Dermis microvascular lymphatic vessel endothelial cell (primary cell): ENCODE measurements at places on chromosomes 1 and 21. TPM values are rescaled to one million over a fixed set of nuclear protein-coding genes. Genes with fewer than 3 reads are reported as not detected.
A peak's percentile ranks its signal among the peaks of the same experiment; 100 is the strongest.

- no peak for DNase-seq
These were observed 91.0 kb downstream of the SIPA1L2 start for GRCh38 chr1:232538943-232539302.

COL11A1 gene
- total RNA-seq: under 0.01 TPM in 1 of 2 replicates, not detected in the other

DNA sequence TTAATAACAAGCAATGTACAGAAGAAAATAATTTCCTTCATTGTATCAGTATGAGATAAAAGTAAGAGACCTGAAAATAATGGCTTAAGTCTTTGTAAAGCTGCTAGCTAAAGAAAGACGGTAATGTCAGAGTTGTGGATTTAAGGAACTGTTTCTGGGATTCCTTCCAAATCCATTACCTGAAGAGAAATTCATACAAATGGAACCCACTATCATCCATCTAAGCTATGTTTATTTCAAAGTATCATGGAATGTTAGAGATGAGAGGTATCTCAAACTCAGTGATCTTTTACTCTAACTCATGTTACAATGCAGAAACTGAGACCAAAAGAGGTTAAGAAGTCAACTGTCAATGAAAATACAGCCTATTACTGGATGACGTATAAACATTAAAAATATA lies 197.7 kb downstream of the DENND1B start:
- DNase-seq: no peak

DNA sequence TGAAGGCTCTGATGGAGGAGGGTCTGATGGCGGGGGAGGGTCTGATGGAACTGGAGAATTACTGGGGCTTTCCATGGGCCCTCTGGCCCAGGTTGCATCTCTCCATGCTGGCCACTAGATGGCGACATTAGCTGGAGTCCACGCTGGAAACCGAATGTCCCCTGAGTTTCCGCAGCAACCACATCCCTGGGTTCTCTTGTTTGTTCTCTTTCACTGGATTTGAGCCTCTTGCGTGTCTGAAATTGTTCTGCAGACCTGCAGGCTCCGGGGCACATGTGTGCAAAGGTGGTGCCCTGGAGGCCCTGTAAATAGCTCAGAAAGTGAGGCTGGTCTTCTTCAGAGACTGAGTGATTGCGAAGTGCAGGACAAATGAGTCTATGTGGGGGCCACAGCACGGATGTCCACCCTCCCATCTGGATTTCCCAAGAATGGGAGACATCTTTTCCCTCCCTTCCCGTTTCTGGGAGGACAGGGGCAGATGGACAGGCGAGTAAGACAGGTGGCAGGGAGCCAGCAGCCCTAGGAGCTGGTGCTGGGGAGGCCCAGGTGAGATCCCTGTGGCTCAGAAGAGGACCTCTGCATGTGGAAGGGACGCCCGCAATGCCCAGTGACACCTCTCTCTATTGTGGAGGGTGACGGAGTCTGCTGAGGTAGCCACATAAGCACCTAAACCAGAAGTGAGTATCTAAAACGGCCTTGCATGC lies 73.2 kb upstream of the ABCG1 start:
- peak; percentile 49 for DNase-seq

- no peak for DNase-seq
These were observed 136.9 kb downstream of the DISC1 start for GRCh38 chr1:231763456-231763855.

- DNase-seq: no peak
These were observed 109.2 kb downstream of the TTLL7 start for GRCh38 chr1:83889707-83890106.
